Natural killer cell (primary cell): ENCODE measurements at places on chromosomes 13 and 19.

DNA sequence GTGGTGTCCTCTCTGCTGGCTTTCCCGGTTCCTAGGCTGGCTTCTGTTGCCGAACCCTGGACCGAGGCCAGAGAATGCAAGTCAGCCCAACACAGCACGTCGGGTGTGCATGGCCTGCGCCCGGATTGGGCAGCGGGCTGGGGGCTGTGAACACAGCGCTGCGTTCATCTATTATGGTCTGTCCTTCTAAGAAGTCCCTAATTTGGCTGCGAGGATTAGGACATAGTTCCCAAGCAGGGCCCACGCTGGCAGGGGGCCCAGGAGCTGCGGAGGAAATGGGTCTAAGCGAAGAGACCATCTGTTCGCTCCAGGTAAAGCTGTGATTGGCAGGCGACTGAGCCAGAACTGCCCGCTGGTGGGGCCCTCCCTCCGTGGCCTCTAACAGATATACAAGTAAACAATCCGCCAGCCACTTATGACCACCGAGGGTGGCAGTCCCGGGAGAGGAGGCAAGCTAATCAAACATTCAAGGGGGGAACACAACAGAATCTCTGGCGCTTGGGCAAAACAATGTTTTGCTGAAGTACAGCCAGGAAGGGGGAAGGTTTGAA lies 6.0 kb downstream of the SYCE2 start:
- DNase-seq, result no peak

DNA sequence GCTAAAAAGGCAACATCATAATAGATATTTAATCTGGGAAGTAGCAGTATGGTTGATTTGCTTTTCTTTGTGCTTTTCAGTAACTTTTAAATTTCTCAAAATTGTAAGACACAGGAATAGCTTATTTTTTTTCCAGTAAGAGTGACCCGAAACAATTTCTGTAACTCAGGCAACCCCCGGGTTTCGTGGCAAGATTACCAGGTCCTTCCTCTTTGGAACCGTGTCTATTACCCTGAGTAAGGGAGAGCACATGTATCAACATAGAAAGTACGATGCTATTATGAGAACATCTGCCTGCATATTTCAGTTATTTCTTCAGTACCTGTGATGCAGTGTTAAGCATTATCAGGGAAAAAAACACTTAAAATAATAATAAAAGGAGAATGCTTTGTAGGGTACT lies 64.1 kb downstream of the DOCK9 start:
- no peak for DNase-seq

GRCh38 chr19:51830274-51830673 lies 35.3 kb downstream of the FPR3 start:
- DNase-seq, result peak; percentile 4

DNA sequence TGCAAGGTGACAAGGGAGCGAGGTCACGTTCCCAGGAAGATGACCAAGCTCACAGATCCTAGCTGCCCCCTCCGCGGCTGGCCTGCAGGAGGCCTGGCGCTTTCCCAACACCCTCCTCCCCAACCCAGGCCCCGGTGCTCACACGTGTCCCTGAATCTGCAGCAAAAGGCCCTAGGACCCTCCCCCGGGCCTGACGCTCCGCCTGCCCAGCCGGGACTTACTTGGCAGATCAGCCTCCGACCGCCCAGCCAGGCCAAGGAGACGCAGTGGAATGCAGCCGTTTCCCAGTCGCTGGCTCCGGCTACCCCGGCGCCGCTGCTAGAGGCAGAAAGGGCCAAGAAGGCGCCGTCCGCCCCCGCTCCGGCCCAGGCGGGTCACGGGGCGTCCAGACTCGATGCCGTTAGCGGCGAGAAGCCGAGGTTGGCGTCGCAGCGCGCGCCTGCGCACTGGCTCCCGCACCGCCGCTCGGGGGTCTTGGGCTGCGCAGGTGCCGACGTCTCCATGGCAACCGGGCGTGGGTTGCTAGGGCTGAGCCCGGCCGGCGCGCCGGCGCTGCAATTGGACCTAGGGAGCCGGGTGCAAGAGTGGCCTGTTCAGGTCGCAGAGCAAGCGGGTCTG lies at the start of gene PNMA8A:
Gene PNMA8A, minus strand, starts transcription at position 448 of the 618 bp plus-strand sequence. CDS start 528 bp downstream, outside the sequence.
- peak; percentile 43 for DNase-seq

- no peak for DNase-seq
Measured at GRCh38 chr19:34493038-34493648, 11.6 kb downstream of the WTIP start.

DNA sequence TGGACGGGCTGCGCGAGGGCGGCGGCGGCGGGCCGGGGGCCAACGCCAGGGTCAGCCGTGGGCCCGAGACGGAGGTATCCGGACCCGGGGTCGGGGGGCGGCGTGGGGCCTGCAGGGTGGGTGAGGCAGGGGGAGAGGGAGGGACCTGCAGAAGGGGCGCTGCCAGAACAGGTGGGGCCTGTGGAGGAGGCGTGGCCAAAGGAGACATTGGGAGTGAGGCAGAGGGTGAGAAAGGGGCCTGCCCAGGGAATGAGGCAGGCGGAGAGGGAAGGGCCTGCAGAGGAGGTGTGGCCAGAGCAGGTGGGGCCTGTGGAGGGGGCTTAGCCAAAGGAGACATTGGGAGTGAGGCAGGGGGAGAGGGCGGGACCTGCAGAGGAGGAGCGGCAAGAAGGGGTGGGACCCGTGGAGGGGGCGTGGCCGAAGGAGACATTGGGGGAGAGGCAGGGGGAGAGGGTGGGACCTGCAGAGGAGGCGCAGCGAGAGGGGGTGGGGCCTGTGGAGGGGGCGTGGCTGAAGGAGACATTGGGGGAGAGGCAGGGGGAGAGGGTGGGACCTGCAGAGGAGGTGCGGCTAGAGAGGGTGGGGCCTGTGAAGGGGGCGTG lies 4.2 kb downstream of the PRR36 start:
- peak; percentile 41 for DNase-seq

GRCh38 chr19:10991521-10992081 lies 30.8 kb downstream of the SMARCA4 start:
- no peak for DNase-seq

- DNase-seq, result peak; percentile 45
Measured at GRCh38 chr19:50003810-50004419, 21.3 kb downstream of the VRK3 start.

DNA sequence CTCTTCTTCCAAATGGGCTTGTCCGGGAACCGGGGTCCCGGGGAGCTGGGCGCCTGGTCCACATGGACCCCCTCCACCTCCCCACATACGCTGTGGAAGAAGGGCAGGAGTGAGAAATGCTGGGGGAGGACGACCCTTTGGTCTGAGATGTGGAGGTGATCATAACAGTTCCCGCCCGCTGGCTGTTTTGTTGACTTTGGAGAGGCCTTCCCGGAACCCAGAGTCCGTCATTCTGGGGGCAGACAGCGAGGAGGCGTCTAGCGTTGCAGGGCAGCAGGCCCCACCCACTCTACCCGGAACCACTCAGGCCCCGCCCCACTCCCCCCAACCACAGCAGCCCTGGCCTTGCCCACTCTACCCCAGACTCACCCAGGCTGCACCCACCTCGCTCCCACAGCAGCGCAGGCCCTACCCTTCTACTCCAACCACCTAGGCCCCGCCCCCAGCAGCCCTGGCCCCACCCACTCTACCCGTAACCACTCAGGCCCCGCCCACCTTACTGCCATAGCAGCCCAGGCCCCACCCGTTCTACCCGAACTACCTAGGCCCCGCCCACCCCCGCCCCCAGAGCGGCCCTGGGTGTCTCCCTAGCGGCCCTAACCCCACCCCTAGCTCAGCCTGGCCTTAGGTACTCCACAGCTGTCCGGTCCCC lies 7.1 kb downstream of the GPR108 start:
- DNase-seq, result peak; percentile 45

- peak; percentile 19 for DNase-seq
Measured at GRCh38 chr13:50594276-50595051, 249.0 kb downstream of the DLEU7 start.

DNA sequence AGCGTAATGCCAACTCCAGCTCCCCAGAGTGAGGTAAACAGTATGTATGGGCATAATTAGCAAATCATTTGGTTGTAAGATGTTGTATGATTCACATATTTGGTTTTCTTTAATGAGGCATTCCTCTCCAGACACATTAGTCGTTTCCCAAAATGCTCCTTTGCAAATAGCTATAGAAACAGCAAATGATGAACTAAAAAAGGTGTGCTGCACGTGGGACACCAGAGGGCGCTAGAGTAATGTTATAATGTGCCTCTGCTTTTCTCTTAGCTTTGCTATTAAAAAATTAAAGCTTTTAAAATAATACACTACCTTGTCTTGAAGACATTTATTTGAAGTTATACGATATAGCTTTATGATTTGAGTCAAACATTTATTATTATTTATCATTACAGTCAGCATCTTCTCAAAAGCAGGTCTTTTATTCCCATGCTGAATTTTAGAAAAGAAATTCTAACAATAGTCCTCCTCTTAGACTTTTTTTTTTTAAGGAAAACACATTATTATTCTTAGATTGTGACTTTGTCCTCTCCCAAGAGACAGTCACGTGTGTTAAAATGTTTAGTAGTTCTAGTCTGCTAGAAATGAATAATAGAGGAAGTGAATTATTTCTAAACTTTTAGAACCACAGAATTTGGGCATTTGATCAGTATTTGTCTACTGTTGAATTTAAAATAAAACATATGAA lies 121.6 kb upstream of the FRY start:
- peak; percentile 82 for DNase-seq

GRCh38 chr13:98411013-98411412 lies 165.9 kb downstream of the STK24 start:
- DNase-seq, result no peak

DNA sequence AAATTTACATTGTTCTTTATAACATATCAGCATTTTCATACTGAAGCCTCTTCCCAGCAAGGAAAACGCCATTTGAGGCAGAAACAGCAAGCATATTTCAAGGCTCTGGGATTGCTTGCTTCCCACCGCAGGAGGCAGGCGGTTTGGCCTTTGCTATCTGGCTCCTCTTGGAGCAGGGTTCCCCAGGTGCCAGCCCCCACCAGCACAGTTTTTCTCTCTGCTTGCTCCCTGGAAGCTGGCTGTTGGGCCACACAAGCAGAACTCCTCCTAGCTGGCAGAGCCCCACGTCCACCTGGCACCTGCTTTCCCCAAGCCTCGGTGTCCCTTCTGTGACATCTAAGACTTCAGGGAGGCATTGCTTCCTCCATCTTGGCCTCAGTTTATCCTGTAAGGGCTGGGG lies 16.7 kb downstream of the GATAD2A start:
- no peak for DNase-seq

GRCh38 chr13:31639443-31640163 lies 99.7 kb upstream of the RXFP2 start:
- DNase-seq, result no peak

GRCh38 chr13:71242201-71242600 lies 624.8 kb downstream of the DACH1 start:
- no peak for DNase-seq

- no peak for DNase-seq
Measured at GRCh38 chr19:5826531-5827341, 12.8 kb downstream of the FUT6 start.

- no peak for DNase-seq
Measured at GRCh38 chr13:32731074-32731473, 144.8 kb downstream of the PDS5B start.

DNA sequence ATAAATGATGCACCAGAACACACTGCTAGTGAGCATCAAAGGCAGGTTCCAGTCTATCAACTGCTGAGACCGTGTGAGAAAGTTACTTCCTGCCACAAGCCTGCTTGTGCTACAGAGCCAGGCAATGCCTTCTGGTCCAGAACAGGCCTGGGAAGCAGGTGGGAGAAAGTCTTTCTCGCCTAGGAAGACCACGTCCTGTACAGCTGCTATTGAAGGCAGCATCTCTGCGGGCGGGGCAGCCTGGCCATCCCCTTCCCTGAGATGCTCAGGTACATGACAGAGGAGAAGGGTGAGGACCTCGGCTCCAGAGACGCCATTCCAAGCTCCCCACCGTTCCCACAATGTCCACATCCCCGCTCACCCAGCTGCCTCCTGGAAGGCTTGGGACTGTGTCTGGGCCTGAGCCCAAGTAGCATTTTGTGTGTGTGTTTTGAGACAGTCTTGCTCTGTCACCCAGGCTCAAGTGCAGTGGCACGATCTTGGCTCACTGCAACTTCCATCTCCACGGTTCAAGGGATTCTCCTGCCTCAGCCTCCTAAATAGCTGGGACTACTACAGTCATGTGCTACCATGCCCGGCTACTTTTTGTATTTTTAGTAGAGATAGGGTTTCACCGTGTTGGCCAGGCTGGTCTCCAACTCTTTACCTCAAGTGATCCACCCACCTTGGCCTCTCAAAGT lies 3.4 kb downstream of the RFX1 start:
- peak; percentile 77 for DNase-seq

- DNase-seq, result no peak
Measured at GRCh38 chr19:6362351-6362801, 1.0 kb downstream of the CLPP start.

DNA sequence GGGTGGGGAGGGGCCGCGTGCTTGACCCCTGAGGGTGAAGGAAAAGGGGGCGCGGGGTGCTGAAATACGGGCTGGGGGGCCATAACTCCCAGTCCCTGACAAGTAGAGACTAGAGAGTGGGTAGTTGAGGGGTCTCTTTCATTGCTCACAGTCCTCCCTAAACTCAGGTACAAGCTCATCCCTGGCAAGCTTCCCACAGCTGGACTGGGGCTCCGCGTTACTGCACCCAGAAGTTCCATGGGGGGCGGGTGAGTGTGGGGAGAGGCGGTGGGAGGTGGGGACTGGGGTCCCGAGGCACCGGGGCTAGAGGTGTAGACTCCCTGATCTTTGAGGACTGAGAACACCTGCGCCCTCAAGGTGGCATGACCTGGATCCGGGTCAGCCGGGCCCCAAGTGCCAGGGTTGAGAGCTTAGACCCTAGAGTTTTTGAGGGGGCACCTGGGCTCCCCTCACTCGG lies 1.3 kb downstream of the ETV2 start:
- no peak for DNase-seq

- no peak for DNase-seq
Measured at GRCh38 chr13:80070024-80070703, 270.8 kb downstream of the SPRY2 start.

DNA sequence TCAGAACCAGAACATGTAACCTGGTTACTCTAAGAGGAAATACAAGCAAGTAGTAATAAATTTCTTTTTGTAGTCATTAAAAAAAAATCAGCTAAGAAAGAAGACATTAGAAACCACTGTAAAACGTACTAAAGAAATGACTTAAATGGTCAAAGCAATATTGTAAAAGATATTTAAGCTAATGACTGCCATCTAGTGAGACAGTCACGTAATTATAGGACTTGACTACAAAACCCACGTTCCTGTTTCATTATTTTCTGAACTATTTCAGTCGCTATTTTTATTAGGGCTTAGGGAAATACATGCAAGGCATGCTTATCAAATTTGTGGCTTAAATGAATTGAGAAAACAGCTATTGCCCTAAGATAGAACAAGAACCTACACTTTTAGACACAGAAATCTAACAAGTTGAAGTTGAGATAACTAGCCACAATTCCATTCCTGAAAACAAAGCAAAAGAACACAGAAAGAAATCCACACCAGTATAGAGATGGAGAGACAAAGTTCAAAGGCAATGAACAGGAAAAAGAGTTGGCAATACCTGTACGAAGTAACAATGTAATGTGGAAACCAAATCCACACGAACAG lies 17.9 kb downstream of the ALG5 start:
- no peak for DNase-seq

GRCh38 chr13:26050568-26051230 lies 1.1 kb downstream of the SHISA2 start:
- DNase-seq, result peak; percentile 38
